NCI-H2081 (cell line): ENCODE measurements at places on chromosomes 13 and 19.

DNA sequence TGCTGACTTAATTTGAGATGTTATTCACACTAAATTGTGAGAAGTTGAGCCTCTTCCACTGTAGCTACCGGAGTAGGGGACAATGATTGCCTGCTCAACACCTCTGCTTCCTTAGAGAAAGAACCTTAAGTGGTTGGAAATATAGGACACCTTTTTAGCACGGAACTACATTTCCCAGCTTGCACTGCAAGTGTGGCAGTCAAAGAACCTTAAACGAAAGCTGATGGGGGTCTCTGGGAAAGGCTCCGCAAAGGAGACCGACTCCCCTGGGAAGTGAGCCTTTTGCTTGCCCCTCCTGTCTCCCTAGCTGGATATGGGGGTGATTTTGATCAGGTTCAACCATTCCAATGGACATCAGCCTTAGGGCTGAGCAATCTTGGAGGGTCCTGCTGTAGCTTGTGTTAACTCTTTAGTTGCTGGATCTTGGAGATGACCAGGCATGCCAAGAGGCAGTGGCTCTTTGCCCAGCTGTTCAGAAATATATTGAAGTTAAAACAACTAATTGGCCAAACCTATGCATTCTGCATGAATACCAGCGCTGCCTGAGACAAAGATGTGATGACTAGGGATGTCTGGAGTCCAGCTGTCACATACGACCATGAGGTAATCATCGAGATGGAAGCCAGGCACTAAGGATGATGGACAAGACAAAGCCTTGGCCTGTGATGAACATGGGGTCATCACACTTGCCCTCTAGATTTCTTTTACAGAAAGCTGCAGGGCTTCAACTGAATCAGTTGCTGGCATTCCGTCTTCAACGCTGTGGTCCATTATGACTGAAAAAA, 286.5 kb downstream of the FOXO1 start:
- DNase-seq, result no peak

- DNase-seq, result no peak
These were observed 63.7 kb upstream of the WDFY2 start for GRCh38 chr13:51520524-51520923.

DNA sequence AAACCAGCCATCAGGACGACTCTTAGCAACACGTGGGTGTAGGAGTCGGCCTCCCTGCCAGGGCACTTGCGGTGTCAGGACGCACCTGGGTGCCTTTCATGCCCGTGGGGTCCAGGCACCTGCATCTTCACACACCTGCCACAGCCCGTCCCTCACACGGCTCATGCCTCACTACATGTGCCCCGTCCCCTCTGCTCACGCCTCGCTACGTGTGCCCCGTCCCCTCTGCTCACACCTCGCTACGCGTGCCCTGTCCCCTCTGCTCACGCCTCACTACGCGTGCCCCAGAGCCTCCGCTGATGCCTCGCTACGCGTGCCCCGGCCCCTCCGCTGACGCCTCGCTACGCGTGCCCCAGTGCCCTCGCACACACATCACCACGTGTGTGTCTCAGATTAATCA, 58.0 kb upstream of the F7 start:
- no peak for DNase-seq

- no peak for DNase-seq
These were observed 546 bp downstream of the UBXN6 start for GRCh38 chr19:4456843-4457653.

GRCh38 chr13:40656358-40656757, 10.1 kb downstream of the FOXO1 start:
- no peak for DNase-seq

GRCh38 chr19:58033741-58034476, at the start of gene ZSCAN1:
TSS of gene ZSCAN1 (plus strand) at chr19:58034025. CDS start at chr19:58037837, 3,812 bp downstream.
- DNase-seq, result no peak

GRCh38 chr19:49861541-49862378, 5.6 kb downstream of the PNKP start:
- no peak for DNase-seq

DNA sequence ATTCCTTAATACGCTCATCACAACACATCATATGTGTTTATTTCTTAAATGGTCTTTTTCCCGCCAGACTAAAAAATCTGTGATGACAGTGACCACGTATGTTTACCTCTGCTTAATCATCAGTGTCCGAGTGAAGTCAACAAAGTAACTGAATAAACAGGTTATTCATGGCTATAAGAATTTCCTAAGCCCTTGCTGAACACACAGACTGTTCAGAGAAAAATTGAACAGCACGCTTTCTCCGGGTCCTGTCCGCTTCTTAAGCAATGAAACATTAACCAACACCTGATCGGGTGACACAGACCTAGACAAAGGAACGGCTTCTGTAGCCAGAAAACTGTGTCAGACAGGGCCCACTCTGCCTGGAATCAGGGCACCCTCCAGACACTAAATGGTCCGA, 14.3 kb downstream of the SAFB2 start:
- no peak for DNase-seq

GRCh38 chr13:102751886-102752285, 21.7 kb downstream of the TEX30 start:
- DNase-seq, result no peak

DNA sequence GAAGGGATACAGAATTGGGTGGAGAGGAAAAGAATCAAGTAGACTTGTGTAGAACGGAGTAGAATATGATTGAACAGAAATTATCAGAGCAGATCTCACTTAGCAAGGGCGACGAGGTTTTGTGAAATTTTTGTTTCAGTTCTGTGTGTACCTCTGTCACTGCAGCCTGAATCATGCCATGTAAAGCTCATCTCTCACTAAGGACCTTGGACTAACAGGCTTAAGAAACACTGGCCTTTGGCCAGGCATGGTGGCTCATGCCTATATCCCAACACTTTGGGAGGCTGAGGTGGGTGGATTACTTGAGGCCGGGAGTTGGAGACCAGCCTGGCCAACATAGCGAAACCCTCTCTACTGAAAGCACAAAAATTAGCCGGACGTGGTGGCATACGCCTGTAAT, 62.6 kb downstream of the MYH14 start:
- DNase-seq, result no peak

DNA sequence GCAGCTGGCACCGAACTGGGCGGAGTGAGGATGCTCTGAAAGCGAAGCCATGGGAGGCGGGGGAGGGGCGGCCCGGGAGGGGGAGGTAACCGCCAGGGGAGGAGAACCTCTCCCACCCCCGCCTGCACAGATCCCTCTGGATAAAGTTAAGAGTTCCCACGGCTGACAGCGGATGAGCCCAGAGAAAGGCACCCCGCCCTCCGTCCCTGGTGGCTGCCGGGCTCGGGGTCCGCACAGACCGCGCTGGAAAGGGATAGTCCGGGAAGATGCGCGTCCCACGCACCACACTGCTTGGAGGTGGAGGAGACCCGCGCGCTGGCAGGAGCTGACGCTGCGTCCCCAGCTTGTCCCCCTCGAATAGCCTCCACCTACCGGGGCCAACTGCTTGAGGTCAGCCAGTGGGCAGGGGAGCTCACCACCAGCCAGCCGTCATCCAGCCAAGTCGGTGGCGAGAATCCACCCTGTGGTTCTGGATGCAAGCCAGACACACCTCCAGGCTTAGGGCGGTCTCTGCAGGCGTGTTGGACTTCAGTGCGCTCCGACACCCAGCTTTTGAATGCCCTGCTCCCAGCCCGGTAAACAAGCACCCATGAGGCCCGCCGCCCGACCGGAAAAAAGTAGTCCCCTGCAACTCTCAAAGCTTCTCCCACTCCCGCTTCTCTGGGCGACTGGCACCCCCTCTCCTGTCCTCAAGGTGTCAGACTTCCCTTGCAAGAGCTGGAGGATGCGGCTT, at the start of gene TRPC4:
TSS of gene TRPC4 (minus strand) at position 17 of the 733 bp plus-strand sequence. CDS start 86,439 bp downstream, outside the sequence.
- DNase-seq, result peak; percentile 27

GRCh38 chr19:11225172-11225571, 14.2 kb upstream of the ANGPTL8 start:
- no peak for DNase-seq

DNA sequence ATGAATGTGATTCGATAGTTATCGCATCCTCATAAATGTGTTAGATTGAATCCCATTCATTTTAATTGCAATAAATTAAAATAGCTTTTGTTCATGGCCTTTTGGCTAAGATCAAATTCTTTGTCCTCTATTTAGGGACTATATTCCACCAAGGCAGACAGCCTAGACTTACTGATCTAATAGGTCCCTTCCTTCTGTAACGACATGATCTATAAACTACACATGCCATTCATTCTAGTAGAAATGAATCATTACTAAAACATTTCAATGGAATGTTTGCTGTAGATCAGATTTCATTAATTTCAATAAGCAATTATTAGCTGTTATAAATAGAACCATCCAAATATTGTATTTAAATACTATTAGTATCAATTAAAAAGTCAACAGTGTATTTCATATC, 526.6 kb upstream of the KLHL1 start:
- no peak for DNase-seq

GRCh38 chr13:74217811-74218210, 83.6 kb upstream of the KLF12 start:
- no peak for DNase-seq
